ENCODE measurements at places on chromosomes 3 and 15. TPM values are rescaled to one million over a fixed set of nuclear protein-coding genes. Genes with fewer than 3 reads are reported as not detected.

Gene NTRK3
- not detected for total RNA-seq

Gene IGSF11
- total RNA-seq: not detected

DNA sequence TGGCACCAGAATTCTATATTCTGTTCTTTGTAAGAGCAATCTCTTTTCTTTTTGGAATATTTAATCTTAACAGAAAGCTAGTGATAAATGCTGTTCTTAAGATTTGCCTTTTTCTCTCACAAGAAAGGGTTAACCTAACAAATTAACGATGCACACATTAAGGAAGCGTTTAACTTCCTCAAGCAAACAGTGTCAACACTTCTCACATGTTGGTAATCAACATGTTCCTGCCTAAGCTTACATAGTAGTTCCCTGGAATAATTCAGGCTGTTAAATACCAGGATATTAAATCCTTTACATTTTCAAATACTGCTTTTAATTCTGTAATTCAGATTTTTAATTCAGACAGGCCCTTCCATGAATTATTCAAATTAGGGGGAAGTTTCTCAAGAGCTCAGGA, 67.4 kb upstream of the RPL35A start:
- DNase-seq: no peak

Gene SLC12A1
- total RNA-seq: not detected

- DNase-seq: no peak
Observed at GRCh38 chr3:4587838-4588105, 94.6 kb downstream of the ITPR1 start.

DNA sequence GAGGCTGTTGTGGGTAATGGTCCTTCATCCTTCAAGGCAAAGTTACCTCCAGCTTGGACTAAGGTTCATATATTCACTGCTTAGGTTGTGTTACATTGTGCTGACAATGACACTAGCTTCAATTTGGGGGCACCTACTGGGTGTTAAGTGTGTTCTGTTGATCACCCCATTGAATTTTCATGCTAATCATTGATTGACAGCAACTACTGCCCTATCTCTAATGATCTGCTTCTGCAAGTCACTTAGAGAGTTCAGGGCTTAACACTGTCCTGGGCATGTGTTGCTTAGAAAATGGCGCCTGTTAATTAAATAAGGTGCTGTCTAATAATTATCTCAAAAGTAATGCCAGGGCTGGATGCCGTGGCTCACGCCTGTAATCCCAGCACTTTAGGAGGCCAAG, 3.4 kb downstream of the FLNB start:
- no peak for DNase-seq

Gene FRMD5
- 10.1 TPM for total RNA-seq

Gene RAB6B
- 0.42 TPM for total RNA-seq

Gene TMOD2
- 8.6 TPM for total RNA-seq

DNA sequence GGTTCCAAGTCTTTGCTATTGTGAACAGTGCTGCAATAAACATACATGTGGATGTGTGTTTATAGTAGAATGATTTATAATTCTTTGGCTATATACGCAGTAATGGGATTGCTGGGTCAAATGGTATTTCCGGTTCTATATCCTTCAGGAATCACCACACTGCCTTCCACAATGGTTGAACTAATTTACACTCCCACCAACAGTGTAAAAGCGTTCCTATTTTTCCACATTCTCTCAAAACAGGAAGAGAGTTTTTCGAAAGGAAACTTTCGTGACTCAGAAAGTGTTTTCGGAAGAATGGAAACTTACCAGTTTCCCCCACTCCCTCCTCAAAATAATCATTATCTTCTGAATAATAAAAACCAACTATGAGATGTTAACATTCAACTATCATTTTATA, 205.8 kb downstream of the ALCAM start:
- DNase-seq: no peak

Gene FRMD4B
- total RNA-seq: 66.8 TPM

Gene OCA2
- 0.04 TPM for total RNA-seq

GRCh38 chr15:68991723-68992122, 22.8 kb upstream of the NOX5 start:
- DNase-seq: peak; percentile 81

- DNase-seq: no peak
Observed at GRCh38 chr15:35827141-35827540, 281.2 kb upstream of the DPH6 start.

- DNase-seq: no peak
Observed at GRCh38 chr3:16838561-16838960, 46.2 kb upstream of the PLCL2 start.

DNA sequence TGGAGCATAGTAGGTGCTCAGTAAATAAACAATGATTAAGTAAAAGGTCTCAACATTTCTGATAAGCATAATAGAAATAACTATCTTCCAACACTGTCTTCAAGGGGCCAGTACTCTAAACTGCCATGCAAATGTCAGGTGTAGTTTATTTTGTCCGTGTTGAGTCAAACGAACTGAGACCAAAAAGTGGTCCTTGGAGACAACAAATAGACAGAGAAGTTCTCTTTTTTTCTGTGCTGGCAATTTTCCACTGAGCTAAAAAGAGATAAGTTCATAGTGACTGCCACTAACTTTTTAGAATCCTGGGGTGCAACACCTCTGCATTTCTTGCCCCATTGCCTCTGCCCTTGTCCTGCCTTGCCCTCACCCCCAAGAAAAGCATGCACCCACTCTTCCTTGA, 14.7 kb upstream of the MBNL1 start:
- DNase-seq: no peak

Gene INKA1
- 20.1 TPM for total RNA-seq

GRCh38 chr15:22978691-22979237, 1.4 kb downstream of the CYFIP1 start:
- no peak for DNase-seq

DNA sequence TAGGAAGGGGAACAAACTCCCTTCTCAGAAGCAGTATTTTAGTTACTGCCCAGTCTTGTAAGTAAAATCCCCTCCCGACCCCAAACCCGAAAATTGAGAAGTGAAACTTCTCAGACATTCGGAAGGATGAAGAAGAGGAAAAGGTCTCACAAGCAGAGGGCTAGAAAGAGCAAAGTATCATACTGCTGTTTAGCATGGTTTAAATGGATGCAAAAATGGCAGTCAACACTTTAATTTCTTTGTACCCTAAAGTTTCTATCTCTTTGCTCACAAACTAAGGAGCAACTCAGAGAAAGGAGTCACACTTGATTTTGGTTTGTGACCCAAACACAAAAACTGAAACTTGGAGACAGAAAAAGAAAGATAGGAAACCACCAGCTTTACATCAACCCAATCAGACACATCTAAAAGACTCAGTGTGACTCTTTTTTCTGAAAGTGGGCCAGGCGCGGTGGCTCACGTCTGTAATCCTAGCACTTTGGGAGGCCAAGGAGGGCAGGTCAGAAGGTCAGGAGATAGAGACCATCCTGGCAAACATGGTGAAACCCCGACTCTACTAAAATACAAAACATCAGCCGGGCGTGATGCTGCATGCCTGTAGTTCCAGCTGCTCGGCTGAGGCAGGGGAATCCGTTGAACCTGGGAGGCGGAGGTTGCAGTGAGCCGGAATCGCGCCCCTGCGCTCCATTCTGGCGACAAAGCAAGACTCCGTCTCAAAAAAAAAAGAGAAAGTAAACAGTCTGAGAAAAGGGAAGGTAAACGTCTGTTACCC, 63.2 kb upstream of the ATP11B start:
- peak; percentile 11 for DNase-seq

GRCh38 chr15:75436881-75437280, 14.6 kb downstream of the SIN3A start:
- no peak for DNase-seq

DNA sequence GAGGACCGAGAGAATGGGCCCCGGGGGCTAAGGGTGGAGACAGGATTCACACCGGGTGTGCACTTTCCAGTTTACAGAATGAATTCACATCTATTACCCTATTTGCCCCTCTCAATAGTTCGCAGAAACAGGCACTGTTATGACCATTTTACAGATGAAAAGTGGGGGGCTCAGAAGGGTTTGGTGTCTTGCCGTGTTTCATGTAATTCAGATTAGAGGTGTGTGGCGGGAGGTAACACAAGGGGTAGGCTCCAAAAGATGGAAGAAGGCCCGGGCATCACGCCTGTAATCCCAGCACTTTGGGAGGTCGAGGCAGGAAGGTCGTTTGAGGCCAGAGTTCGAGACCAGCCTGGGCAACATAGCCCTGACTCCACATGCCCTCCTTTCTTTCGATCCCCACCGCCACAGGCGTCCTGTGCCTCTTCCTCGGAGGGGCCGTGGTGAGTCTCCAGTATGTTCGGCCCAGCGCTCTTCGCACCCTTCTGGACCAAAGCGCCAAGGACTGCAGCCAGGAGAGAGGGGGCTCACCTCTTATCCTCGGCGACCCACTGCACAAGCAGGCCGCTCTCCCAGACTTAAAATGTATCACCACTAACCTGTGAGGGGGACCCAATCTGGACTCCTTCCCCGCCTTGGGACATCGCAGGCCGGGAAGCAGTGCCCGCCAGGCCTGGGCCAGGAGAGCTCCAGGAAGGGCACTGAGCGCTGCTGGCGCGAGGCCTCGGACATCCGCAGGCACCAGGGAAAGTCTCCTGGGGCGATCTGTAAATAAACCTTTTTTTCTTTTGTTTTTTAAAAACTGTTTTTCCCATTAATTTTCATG, 3.4 kb downstream of the DUOXA2 start:
- DNase-seq: no peak

DNA sequence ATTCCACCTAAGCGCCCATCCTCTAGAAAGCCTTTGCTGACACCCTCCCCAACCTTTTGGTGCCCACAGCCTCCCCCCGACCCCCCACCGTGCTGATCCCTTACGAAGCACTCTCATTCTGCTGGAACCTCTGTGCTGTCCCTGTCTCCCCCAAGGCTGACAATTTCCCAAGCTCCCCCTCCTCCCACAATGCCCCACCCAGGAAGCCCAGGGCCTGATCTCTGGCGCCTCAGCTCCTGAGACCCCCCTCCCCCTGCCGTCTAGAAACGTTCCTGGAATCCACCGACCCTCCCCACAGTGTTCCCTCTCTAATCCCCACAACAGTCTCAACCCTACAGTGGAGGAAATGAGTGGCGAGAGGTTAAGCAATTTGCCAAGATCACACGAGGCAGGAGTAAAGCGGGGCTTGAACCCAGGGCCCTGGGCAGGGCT, 18.3 kb downstream of the MYL3 start:
- DNase-seq: no peak

- DNase-seq: peak; percentile 81
Observed at GRCh38 chr3:58463181-58463941, 28.5 kb upstream of the KCTD6 start.

DNA sequence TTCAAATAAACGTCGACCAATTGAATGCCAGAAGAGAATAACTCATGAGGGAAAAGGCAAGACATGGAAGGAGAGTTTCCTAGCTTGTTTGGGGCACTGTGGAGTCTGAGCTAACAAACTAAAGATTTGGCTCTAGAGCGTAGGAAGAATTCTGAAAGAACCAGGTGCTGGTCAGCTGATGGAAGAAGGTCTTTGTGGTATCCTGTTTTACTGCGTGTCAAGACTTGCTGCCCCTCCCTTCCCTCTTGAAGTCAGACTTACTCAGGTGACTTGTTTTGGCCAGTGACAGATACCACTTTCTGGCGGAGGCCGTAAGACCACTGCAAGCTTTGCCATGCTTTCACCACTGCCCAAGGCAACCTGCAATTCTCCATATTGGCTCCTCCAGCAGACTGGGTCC, 673 bp upstream of the HCLS1 start:
- peak; percentile 77 for DNase-seq

Gene CIB1
- 61.2 TPM for total RNA-seq

Gene CMTM8
- 1.8 TPM for total RNA-seq

DNA sequence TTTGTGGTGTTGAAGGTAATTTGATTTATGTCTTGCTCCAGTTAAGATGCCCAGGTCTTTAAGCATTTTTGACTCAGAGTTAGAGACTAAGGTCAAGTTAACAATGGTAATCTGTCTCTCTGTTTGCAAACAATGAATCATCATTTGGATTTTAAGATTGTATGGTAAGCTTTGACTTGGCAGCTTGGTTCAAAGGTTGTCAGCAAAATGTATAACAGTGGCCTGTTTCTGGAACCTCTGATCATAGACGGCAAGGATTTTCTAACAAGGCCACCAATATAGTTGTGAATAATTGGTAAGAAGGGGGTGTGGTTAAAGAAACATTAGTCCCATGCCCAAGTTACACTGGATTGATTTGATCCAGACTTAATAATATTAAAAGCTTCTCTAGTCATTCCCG, 775.2 kb upstream of the GOLIM4 start:
- DNase-seq: no peak

DNA sequence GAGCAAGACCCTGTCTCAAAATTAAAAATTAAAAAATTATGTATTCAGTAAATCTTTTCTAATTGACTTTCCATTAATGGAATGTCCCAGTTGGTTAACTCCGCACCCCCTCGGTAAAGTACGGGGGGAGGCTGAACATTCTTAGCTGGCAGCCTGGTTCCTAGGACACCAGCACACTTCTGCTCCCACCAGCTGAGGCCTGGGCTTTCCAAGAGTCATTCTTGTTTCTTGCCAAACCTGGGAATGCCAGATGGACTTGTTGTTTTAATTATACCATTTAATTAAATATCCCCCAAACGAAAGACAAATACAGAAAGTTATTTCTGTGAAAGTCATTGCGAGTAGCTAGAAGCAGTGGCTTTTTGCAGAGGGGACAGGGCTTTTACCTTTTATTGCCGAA, 179.4 kb downstream of the VGLL4 start:
- no peak for DNase-seq

DNA sequence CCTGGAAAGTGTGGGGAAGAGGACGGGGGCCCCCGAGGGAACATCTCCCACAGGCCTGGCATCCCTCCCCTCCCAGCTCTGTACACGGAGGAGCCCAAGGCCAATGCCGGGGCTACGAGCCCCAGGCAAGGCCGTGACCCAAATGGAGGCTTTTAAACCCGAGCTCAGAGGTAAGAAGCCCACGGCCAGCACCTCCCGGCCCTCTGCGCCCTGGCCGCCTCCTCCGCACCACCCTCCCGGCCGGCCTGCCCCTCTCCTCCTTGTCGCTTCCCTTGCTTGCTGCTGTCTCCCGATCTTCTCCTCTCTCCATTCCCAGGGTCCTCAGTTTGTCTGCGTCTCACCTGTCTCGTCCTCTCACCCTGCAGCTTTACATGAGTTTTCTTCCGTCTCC, 1.3 kb downstream of the MUC4 start:
- DNase-seq: no peak

Gene TMEM40
- total RNA-seq: 336 TPM

Gene SLC51B
- not detected for total RNA-seq

DNA sequence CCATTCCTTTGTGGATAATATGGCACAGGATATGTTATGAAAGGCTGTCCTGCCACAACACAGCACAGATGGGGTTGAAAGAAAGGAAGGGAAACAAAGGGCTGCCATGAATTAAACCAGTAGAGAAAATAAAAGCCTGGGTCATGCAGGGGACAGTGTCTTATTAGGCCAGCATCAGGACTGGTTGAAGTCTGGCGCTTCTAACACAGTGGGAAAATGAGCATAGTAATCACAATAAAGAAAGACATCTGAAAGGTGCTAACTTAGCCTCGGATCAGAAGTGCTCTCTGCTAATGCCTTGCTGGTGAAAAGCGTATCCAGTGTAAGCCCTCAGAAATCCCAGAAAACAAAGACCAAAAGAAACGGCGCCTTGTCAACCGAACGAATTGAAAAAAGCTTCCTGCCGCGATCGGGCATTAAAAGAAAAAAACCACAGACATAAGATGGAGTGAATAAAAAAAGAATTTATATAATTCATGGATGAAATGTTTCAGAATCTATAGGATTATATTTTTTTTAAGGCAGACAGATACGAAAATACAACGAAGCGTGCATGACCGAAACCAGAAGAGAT, 566 bp upstream of the MKRN3 start:
- no peak for DNase-seq

- no peak for DNase-seq
Observed at GRCh38 chr3:23587513-23587912, 218.2 kb upstream of the UBE2E1 start.

Gene SKOR1
- not detected for total RNA-seq

Gene LRRFIP2
- 80.5 TPM for total RNA-seq

- peak; percentile 76 for DNase-seq
Observed at GRCh38 chr15:39140060-39140604, 440.7 kb upstream of the THBS1 start.

Gene PGBD4
- 0.88 TPM for total RNA-seq
